ENCODE measurements at places on chromosomes 11 and 22.
A peak's percentile ranks its signal among the peaks of the same experiment; 100 is the strongest.

DNA sequence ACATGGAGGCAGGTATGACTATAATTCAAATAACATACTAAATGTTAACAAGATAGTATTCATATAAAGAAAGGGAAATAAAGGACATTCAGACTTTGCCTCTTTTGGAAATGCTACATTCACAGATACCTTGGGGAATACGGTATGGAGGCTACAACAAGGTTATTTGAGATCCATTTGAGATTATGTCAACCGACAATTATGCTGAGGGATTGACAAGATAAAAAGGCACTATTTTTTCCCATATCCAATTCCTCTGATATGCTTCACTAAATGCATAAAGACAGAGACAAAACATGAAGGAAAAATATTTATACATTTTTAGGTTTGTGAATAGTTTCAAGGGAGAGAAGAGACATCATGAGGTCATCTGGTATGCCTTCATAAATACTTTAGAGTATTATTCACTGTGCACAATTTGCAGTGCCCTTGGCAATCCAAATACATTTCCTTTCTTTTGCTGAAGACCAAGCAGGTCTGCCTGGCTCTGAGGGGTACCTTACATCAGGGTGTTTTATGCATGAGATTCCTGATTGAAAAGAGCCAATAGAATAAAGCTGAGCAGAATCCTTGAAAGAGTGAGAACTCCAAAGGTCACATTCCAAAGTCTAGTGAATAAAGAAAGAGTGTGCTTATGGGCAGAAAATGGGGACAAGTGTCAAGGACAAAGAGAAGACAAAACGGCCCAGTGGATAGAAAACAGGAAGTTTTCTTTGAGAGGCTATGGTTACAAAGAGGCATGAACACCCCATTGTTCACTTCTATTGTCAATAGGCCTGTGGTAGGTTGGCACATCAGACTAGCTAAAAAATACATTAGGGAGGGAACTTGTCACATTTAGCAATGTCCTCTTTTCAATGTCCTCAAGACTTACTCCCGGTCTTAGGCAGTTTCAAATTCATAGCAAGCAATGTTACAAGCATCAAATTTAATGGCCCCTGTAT, 455.8 kb downstream of the LRRC4C start:
- DNase-seq: no peak

GRCh38 chr11:61187505-61188130, 15.7 kb upstream of the PGA3 start:
- peak; percentile 79 for DNase-seq

DNA sequence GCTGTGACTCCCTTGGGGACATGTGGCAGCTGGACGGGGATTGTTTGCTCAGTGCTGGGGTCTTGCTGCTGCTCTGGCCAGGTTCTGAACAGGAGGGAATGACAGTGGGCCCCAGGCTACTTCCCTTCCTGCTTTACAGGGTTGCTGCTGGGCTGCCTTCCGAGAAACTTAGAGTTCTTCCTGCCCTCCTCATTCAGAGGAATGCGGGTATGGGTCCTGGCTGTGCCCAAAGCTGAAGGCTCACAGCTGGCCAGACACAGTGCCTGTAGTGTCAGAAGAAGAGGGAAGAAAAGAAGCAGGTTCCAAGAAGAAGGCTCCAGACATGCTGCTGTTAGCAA, 108.3 kb upstream of the PARVA start:
- DNase-seq: no peak

DNA sequence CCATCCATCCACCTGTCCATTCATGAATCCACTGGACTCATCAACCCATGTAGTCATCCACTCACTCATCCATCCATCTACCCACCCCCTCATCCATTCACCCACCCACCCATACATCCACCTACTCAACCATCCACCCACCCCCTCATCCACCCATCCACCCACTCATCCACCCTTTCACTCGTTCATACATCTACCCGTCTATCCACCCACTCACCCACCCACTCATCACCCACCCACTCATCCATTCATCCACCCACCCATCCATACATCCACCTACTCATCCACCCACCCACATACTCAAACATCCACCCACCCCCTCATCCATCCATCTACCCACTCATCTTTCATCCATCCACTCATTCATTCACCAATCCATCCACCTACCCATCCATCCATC, 37.7 kb downstream of the RTL6 start:
- DNase-seq: no peak

DNA sequence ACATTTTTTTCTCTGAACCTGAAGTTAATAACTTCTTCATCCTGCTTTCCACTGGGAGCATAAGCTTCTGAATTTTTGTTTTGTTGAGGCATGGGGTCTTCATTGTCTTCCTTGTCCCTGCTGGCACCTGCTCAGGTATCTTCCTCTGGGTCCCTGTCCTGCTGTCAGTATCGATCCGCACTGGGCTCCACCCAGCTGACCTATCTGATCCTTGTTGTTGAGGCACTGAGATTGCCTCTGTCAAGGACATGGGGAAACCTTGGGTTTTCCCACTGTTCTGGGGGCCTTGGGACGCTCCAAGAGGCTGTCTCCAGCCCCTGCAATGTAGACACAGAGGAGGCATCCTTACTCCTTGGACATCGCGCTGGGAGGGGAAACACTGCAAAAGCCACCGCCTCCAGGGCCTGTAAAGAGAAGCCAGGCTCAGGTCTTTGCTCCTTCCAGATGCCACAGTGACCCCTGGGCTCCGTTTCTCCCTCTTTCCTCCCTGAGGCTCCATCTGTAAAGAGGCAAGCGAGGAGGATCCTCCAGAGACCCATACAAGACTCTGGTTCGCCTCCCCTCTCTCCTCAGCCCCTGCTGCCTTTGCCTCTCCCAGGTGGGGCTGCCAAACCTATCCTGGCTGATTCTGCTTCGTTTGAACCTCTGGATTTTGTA, 8.6 kb upstream of the RBFOX2 start:
- DNase-seq: no peak

- no peak for DNase-seq
Measured at GRCh38 chr11:36162006-36162882, 127.0 kb downstream of the COMMD9 start.

DNA sequence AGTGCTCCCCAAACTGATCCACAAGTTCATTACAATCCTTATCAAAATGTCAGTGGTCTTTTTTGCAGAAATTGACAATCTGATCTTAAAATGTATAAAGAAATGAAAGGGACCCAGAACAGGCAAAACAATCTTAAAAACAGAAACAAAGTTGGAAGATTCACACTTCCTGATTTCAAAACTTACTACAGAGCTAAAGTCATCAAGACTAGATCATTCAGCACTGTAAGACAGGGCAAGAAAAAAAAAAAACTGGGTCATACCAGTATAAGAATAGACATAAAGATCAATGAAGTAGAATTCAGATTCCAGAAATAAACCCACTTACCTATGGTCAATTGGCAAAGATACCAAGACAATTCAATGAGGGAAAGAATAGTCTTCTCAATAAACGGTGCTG, 4.5 kb upstream of the STK33 start:
- DNase-seq: no peak

DNA sequence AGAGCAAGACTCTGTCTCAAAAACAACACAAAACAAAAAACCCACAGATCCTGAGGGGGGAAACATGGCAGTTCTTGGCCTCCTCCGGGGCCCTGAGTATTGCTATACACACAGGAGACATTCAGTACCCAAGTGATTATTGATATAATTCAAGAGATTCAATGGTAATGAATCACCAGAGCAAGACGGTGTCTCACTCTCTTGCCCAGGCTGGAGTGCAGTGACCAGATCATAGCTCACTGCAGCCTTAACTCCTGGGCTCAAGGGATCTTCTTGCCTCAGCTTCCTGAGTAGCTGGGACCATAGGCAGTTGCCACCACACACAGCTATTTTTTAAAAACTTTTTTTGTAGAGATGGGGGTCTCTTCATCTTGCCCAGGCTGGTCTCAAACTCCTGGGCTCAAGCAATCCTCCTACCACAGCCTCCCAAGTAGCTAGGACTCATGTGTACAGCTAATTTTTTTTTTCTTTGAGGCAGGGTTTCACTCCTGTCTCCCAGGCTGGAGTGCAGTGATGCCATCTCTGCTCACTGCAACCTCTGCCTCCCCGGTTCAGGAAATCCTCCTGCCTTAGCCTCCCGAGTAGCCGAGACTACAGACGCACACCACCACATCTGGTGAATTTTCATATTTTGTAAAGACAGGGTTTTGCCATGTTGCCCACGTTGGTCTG, 21.8 kb upstream of the PIK3C2A start:
- no peak for DNase-seq

GRCh38 chr11:16440136-16440535, 83.8 kb upstream of the SOX6 start:
- DNase-seq: no peak

DNA sequence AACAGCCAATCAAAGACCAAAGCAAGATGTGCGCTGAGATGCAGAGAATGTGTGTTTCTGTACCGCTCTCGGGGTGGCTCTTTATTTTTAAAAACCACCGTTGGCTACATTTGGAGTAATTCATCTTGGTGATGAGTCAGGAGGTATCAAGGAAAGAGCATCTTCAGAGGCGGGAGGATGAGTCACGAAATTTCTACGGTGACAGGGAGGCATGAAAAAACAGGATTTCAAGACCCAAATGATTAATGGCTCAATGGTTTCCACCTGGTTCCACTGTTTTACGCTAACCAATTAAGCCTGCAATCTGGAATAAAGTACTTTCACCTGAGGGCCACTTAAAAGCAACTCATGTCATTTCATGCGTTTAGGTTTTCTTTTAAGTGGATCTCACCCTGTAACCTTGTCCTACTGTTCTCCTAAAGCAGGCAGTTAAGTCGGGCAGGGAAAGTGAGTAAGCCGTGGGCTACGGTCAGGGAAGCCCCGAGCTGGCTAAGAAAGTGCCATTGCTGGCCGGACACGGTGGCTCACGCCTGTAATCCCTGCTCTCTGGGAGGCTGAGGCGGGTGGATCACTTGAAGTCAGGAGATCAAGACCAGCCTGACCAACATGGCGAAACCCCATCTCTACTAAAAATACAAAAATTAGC, 74.6 kb downstream of the CELSR1 start:
- DNase-seq: no peak

- DNase-seq: no peak
Measured at GRCh38 chr11:35058669-35059434, 80.1 kb upstream of the CD44 start.

GRCh38 chr22:20241579-20242392, 26.3 kb downstream of the RTN4R start:
- no peak for DNase-seq
